ENCODE measurements at places on chromosomes 16 and 17.
A peak's percentile ranks its signal among the peaks of the same experiment; 100 is the strongest.

- peak; percentile 54 for DNase-seq
Observed at GRCh38 chr17:12256380-12256995, 235.8 kb downstream of the MAP2K4 start.

DNA sequence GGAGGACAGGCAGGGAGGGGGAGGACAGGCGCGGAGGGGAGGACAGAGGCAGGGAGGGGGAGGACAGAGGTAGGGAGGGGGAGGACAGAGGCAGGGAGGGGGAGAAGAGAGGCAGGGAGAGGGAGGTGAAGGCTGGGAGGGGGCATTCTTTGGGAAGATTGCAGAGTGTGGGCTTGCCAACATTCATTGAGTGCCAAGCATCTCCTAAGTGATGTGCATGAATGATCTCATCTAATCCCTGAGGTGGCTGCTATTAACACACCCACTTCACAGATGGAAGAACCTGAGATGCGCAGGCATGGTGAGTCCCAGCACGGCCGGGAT lies 58.3 kb downstream of the NT5M start:
- DNase-seq = no peak

DNA sequence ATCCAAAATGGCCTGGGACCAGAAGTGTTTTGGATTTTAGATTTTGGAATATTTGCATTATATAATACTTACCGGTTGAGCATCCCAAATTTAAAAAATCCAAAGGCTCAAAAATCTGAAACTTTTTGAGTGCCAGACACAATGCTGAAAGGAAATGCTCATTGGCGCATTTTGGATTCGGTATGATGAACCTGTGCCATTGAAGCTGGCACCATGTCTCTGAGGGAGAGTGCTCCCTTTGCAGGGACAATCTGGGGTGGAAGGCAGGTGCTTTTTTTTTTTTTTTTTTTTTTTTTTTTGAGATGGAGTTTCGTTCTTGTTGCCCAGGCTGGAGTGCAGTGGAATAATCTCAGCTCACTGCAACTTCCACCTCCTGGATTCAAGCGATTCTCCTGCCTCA lies 17.7 kb downstream of the SMTNL2 start:
- DNase-seq = no peak

- DNase-seq = no peak
Observed at GRCh38 chr17:63338272-63338671, 107.8 kb downstream of the CYB561 start.

- peak; percentile 91 for DNase-seq
Observed at GRCh38 chr17:81328978-81329926, 34.1 kb upstream of the SLC38A10 start.

DNA sequence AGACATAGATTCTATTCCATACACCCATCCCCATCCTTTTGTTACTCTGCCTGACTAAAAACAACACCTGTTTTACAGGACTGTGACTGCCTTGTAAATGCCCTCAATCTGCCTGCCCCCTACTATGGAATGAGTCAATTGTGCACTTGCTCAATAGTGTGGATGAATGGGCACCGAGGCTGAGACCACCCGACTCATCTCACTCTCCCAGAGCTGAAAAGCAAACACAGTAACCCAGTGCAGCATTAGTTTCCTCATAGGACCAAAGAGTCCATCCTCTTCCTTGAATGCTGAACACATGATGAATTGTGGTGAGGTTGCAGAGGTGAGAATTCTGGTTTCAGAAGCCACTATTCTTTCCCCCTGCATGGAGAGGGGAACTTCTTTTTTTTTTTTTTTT lies 233.7 kb downstream of the ZFHX3 start:
- no peak for DNase-seq

DNA sequence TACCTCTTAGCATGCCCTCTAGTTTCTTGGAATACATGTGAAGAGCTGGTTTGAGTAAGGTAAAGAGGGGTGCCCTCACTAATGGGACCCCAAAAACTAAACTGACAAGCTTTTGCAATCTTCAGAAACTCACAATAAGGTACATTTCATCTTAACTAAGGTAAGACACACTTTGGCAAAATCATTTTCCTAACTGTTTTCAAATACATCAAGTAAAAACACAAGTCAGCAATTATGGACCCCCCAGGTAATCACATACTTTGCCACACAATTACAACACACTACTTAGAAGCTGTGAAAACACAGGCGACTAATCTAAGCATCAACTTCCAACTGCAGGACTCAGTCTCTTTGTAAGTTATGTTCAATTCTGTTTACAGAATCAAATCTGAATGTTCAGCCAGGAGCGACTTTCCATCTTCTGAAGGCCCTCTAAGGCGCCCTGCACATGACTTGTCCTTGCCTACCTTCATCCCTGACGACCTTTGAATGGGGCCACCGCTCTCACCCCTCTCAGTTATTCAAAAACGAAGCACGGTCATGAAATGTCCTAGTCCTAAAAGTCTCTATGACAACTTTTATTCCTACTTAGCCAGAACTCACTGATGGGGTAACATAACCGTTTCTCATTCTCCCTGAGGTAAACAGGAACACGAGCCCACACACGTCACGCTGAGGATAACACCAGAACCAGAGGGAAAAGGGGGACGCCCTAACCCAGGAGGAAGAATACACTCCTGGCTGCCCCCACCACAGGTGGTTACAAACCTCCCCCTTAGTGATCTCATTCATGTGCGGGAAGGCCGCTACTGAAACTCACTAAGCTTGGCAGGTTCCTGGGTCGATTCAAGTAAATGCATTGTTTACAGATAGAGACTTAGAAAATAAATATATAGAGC lies 5.5 kb downstream of the CREBBP start:
- no peak for DNase-seq

- DNase-seq = no peak
Observed at GRCh38 chr16:77227745-77228144, 28.5 kb downstream of the SYCE1L start.

GRCh38 chr16:11129378-11129781 lies 126.6 kb downstream of the SOCS1 start:
- no peak for DNase-seq

- DNase-seq = no peak
Observed at GRCh38 chr17:81648013-81648706, 8.2 kb downstream of the PDE6G start.

GRCh38 chr16:62079236-62079635 lies 43.0 kb upstream of the CDH8 start:
- no peak for DNase-seq

- DNase-seq = no peak
Observed at GRCh38 chr17:63426917-63427308, 19.2 kb downstream of the CYB561 start.

GRCh38 chr17:37121616-37122015 lies 172.9 kb downstream of the AATF start:
- DNase-seq = no peak

DNA sequence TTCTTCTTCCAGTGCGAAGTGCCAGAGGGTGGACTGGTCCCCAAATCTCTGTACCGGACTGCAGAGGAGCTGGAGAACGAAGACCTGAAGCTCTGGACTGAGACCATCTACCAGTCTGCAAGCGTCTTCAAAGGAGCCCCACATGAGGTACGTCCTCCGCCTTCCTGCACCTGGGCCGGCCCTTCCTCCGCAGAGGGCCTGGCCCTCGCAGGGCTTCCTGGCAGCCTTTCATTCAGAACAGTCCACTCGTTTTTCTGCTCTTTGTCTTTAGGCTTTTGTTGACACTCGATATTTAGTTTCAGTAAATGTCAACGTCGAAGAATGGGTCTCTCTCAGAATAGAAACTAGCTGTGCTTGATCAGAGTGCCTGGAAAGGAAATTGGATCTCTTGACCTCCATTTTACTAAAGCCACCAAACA lies 68.6 kb downstream of the SEC14L1 start:
- no peak for DNase-seq
